Cardiac muscle cell (in vitro differentiated cells and primary cell): ENCODE measurements at places on chromosomes 1 and 21.

DNA sequence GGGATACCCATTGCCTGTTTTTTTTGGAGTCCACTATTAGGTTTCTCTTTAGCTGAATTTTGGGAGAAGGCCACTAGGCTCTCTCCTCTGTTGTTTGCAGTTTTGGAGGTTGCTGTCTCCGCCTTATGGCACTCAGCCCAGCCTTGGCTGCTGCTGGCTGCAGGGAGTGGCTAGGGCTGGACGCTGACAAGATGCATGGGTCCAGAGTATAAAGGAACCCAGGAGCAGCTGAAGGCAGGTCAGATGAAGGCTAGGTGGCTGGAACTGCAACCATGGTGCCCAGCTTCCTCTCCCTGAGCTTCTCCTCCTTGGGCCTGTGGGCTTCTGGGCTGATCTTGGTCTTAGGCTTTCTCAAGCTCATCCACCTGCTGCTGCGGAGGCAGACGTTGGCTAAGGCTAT is at the start of gene CYP4B1:
Gene CYP4B1 (plus strand): TSS at position 237 of the 400 bp plus-strand sequence. CDS start 36 bp downstream, at position 273.
- no peak for DNase-seq

DNA sequence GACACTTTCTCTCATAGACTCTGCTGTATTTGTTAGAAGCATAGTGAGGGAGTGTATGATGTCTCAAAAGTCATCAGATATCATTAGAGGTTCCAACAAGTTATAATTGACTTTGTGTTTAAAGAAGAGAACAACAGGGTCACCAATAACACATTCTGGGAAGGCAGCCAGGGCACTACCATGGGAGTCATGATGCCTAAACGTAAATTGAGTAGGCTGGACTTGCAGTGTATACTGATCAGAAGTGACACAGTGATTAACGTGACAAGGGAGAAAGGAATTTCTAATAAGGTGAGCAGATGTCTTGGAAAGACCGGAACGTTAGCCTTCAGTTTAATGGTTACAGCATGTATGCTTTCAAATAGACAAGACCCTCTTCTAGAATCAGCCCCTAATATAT is 973.2 kb downstream of the NCAM2 start:
- no peak for DNase-seq

DNA sequence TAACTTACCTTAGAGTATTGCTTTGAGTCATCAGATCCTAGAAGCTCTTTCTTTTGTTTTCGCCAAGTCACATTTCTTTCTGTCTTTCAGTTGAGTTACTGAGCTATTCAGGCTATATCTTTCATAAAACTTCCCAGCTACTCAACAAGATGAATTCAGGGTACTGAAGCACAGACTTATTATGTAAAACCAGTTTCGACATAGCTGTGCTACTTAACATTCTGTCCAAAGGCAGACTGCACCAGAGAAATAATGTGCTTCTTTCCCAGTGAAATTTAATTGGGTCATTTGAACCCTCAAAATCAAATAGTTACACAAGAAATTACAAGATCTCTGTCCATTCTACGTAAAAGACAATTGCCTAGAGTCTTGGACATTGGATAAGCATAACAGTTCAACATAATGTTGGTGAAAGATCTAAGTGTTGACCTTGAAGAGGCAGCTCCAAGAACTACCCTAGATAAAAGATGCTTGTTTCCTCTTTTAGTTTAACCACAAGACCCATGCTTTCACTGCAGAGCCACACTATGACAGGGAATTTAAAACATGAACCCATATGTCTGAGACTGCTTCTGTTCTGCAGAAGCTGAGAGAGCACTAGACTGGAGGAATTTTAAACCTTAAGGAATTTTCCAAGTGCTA is 163.2 kb downstream of the LRRC40 start:
- DNase-seq: peak; percentile 51

GRCh38 chr1:5906966-5907365 is 85.3 kb downstream of the NPHP4 start:
- DNase-seq: no peak

DNA sequence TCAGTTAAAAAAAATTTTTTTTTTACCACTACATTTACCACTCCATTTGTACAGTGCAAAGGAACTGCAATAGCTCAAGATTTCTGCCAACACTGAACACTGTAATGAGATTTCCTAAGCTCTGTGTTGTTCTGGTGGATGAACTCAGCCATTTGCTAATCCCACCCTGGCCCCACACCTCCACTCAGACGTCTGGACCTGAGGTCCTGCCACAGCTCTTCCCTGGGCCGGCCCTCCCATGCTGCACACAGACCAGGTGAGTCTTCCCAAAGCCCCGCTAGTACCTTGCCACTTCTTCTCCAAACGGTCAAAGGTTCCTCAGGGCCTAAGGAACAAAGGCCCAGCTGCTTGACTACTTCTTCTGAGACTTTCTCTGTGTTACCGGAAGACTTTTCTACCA is 56.4 kb downstream of the SLC45A1 start:
- DNase-seq: no peak

DNA sequence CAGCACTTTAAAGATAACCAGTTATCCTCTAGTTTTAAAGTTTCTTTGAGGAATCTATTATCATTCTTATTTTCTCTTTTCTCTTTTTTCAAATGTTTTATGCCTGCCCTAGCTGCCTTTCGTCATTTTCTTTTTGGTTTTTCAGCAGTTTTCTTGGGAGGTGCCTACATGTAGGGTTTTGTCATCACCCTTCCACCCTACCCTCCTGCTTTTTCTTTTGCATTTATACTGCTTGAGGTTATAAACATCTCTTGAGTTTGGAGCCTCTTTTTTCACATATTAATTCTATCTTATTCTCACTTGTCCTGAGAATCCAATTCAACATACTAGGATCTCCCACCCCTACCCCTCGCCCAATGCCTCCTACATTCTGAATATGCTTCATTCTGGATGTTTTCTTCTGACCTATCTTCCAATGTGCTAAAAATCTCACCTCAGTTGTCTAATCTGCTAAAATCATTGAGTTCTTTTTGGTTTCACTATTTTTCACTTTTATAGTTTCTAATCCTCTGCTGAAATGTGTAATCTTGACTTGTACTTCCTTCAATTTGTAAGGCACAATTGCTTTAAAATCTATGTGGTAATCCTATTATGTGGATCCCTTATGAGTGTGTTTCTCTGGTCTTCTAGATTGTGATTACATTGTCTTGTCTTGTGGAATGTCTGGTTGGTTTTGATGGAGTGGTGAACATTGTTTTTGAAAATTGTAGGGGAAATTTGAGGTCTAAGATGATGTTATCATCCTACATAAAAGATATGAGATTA is 38.7 kb downstream of the MIA3 start:
- no peak for DNase-seq

DNA sequence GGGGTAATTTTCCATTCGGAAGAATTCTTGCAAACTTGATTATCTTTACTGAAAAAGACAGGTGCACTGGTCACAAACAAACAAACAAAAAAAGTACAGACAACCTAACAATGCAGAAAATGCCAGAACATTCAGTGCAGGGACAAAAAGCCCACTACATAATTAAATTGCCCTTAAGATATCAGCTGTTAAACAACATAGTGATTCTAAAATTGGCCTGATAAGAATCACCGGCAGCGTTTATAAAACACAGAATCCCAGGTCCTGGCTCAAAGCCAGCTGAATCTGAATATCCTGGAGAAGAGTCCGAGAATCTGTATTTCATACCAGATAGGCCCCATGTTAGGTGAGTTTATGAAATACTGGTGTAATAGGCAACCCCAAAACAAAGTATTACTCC is 6.1 kb downstream of the PLPP3 start:
- no peak for DNase-seq

DNA sequence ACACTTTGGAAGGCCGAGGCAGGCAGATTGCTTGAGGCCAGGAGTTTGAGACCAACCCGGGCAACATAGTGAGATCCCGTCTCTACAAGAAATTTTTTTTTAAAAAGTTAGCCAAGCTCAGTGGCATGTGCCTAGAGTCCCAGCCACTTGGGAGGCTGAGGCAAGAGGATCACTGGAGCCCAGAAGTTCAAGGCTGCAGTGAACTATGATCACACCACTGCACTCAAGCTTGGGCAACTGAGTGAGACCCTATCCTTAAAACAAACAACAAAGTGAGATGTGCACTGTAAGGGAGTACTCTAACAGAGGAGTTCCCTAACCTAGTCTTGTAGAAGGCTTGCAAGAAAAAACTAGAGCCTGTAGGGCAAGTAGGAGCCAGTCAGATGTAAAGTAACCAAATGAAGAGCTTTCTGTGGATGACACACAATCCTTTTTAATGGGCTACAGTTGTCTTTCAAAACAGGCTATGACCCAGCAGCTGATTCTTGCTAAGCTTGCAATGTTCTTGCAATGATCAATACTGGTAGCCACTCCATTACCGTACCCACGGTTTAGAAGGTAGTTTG is 38.0 kb upstream of the SRP9 start:
- DNase-seq: no peak

DNA sequence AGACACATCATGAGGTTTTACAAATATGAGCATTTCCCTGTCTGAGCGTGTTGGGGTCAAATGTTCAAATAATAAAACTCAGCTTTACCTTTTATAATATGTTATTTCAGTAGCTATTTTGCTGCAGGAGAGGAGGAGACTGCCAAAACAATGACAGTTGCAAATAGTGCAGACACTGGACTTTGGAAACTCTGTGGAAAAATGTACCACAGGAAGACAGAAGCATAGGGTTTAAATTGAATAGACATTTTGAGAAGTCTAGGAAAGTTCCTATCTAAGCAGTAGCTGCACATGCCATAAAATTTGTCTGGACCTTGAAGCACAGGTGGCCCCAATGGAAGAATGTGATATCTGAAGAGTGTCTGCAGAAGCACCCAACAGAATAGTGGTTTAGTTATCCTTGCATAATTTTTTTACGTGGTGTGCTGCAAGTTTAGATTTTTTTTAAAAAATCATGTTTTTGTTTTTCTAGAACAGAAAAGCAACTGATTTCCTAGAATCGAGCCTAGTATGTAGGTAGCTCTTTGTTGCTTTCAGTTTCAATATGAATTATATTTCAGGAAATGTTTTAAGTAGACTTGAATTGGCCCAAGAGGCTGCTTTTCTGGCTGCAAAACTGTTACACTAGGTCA is 14.0 kb upstream of the GBP5 start:
- no peak for DNase-seq

- no peak for DNase-seq
Observed at GRCh38 chr1:20172033-20172590, 13.8 kb upstream of the UBXN10 start.

GRCh38 chr21:45479691-45480675 is 62.3 kb downstream of the SLC19A1 start:
- DNase-seq: no peak

GRCh38 chr21:34128674-34129038 is 55.3 kb downstream of the MRPS6 start:
- DNase-seq: peak; percentile 30

- no peak for DNase-seq
Observed at GRCh38 chr21:26709090-26709489, 136.0 kb upstream of the CYYR1 start.

GRCh38 chr1:14517841-14518180 is 80.7 kb upstream of the KAZN start:
- no peak for DNase-seq

- DNase-seq: peak; percentile 79
Observed at GRCh38 chr1:107057197-107058133, 991 bp downstream of the PRMT6 start.

DNA sequence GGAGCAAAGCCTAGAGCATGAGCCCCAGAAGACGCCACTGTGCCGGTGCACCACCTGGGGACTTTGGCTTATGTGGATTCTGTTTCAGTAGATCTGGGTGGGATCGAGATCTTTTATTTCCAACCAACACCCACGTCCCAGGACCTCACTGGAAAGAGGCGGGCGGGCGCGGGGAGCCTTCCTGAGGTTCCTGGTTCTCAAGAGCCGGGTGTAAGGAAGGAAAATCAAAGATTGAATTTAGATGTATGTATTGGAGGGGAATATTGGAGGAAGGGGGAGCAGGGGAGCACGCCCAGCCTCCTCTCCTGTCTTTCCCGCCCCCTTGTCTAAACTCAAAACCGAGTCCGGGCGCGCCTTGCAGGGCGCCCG is 6.2 kb upstream of the OLIG2 start:
- no peak for DNase-seq

DNA sequence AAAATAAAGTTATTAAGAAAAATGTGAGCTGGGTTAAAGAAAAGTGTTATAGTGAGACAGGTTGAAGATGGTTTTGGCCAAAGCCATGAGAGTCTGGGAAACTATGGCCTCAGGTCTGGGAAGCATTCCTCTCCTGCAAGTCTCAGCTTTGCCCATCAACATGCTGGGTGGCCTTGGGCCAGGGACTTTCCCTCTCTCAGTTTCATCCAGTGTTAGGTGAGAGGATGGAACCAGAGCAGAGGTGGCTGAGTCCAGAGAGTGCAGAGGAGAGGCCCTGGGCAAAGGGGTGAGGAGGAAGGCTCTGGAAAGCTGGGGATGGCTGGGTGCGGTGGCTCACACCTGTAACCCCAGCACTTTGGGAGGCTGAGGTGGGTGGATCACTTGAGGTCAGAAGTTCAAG is 10.5 kb downstream of the PADI2 start:
- DNase-seq: no peak

DNA sequence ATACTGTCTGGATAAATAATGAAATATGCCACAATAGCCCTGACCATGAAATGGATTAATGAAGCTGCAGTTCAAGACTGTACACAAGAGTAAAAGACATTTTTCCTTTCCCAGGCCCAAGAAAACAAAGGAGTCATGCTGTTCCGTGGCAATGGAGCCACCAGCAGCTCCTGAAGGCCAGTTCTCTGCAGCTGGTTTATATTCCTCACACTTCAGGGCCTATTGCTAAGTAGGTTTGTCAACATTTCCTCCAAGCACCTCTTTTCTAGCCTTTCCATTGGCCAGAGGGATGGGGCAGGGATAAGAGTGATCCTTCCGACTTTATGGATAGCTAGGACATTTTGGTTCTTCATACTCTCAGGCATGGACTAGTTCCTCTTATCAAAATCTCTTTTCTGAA is 24.2 kb upstream of the RGL1 start:
- DNase-seq: peak; percentile 17

- DNase-seq: no peak
Observed at GRCh38 chr1:239619190-239619589, 232.8 kb downstream of the CHRM3 start.

- no peak for DNase-seq
Observed at GRCh38 chr1:2809656-2810055, 8.2 kb upstream of the TTC34 start.

- no peak for DNase-seq
Observed at GRCh38 chr21:20789729-20790500, 208.3 kb upstream of the NCAM2 start.

GRCh38 chr1:24009406-24009805 is 29.3 kb upstream of the SRSF10 start:
- DNase-seq: no peak

GRCh38 chr1:154629061-154629674 is 21.2 kb upstream of the ADAR start:
- DNase-seq: peak; percentile 52

DNA sequence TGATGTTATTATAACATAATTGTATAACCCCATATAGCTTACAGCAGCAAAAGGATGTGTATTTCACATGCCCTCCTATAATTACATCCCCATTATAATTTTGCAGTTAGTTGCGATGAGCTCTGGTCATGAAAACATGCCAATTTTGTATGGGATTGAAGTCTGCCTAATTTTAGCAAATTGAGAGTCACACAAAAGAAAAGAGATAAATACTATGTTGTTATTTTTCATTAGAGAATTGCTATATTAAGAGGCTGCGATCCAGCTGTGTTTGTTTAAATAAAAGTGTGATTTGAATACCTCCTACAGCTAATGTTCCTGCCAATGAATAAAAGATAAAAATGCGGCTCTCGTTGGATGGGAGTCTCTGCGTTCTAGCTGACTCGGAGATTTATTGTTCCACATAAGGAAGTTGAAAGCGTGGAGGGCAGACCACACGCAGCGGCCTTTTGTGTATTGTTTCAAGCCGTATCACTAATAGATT is 461.0 kb upstream of the NFIA start:
- peak; percentile 77 for DNase-seq

GRCh38 chr1:243345205-243345604 is 89.4 kb downstream of the SDCCAG8 start:
- DNase-seq: peak; percentile 20
